Smooth muscle cell of trachea (primary cell): ENCODE measurements at places on chromosomes 11 and 22. TPM values are rescaled to one million over a fixed set of nuclear protein-coding genes. Genes with fewer than 3 reads are reported as not detected.

LRRC10B gene
- 0.17 TPM in 1 of 2 replicates, not detected in the other for total RNA-seq

HBE1 gene
- 0.29 and 0.33 TPM in 2 replicates for total RNA-seq

OR56A1 gene
- total RNA-seq, result under 0.01 TPM in 1 of 2 replicates, not detected in the other

TBX1 gene
- 0.17 and 0.44 TPM in 2 replicates for total RNA-seq

MS4A3 gene
- not detected in 2 replicates for total RNA-seq
